ENCODE measurements at places on chromosomes 5 and 9.

DNA sequence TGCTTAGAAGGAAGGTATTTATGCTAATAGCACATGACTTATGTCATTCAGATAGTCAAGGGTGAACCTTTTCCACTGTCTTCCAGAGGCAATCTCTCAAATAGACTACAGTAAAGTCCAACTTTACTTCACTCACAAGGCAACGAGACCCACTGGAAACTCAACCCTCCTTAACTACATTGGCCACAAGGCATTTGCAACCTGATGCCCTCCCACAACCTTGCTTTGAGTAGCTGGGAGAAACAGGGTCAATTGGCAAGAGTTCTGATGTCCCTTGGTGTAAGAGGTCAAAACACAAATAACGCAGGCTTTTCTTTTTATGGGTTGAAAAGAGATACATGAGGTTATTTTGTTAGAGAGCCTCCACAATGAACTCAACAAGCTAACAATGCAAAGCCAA is 6.1 kb downstream of the GAS1 start:
- DNase-seq = no peak

GRCh38 chr9:7238247-7238637 is 480.5 kb downstream of the KDM4C start:
- no peak for DNase-seq

DNA sequence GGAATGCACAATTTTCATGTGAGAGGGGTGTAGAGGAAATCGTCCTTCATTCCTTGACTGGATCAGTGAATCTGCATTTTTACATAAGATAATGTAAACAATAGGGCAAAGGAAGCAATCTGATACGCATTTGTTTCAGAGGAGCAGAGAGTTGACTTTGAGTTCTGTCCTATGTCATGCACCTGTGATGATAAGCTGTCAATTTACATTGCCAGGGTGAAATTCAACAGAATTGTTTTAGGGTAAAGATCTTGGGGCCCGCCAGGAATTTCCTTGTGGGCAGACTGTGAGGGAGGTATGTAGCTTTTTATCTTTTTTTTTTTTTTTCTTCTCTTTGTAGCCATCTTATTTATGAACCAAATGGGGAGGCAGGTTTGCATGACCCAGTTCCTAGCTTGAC is 58.3 kb upstream of the LARP1 start:
- DNase-seq = no peak

- DNase-seq = no peak
Measured at GRCh38 chr9:74527718-74528117, 30.6 kb downstream of the RORB start.

- no peak for DNase-seq
Measured at GRCh38 chr5:25552871-25553481, 908.2 kb upstream of the CDH10 start.

DNA sequence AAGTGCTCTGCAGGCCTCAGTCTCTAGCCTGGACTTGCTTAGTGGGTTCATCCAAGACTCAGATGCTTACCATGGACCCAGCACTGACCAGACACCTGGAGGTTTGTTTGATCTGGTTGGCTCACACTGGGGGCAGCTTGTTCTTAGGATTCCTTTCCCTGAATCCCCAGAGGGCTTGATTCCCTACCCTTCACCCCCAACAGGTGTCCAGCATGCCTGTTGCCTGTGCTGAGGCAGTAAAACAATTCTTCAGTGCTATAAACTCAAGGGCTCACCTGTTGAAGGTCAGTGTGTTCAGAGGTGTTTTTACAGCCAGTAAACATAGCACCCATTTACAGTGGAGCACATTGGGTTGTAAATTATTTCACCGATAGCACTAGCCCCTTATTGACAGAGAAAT is 123.8 kb upstream of the KLF4 start:
- DNase-seq = no peak

DNA sequence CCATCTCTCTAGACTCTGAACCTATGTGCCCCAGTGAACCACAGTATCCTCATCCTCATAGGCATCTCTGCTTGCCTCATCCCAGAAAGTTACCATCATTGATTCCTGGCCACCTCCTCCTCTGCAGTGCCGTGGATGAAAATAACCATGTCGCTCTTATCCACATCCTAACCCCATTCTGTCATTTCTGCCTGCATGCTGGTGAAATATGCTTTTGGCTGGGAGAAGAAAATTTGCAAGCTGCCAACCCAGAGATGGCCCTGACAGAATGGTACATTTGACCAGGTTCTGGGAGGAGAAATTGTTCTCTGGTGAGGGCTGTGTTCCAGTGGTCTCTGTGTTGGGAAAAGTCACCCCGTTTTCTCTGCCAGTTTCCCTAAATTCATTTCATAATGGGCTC is 149.7 kb downstream of the NMUR2 start:
- DNase-seq = no peak

GRCh38 chr5:94157704-94158539 is 416.5 kb upstream of the POU5F2 start:
- DNase-seq = no peak

DNA sequence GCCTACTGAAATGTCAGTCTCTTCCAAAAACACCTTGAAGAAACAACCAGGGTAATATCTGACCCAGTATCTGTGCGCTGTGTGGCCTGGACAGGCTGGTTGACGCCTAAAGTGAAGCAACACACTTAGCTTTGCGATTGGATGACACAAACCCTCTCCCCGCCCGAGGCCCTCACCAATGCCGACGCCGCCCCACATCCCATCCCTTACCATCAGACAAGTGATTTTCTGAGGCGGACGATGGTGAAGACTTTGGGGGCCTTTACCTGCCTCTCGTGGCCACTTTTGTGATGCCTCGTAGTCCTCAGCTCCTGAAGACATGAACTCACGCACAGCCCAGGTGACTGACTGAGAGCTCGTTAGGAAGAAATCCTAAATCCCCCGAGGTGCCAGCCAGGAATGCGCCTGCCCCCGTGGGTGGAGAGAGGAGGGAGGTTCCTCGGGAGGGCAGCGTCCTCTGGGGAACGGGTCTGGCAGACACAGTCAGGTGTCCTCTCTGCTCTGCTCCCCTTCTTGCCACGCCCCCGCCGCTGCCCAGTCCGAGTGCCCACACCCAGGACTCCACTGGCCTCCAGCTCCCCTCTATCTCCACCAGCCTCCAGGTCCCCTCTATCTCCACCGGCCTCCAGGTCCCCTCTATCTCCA is 31.0 kb upstream of the RXRA start:
- no peak for DNase-seq

- no peak for DNase-seq
Measured at GRCh38 chr9:134707031-134707680, 65.6 kb downstream of the COL5A1 start.

DNA sequence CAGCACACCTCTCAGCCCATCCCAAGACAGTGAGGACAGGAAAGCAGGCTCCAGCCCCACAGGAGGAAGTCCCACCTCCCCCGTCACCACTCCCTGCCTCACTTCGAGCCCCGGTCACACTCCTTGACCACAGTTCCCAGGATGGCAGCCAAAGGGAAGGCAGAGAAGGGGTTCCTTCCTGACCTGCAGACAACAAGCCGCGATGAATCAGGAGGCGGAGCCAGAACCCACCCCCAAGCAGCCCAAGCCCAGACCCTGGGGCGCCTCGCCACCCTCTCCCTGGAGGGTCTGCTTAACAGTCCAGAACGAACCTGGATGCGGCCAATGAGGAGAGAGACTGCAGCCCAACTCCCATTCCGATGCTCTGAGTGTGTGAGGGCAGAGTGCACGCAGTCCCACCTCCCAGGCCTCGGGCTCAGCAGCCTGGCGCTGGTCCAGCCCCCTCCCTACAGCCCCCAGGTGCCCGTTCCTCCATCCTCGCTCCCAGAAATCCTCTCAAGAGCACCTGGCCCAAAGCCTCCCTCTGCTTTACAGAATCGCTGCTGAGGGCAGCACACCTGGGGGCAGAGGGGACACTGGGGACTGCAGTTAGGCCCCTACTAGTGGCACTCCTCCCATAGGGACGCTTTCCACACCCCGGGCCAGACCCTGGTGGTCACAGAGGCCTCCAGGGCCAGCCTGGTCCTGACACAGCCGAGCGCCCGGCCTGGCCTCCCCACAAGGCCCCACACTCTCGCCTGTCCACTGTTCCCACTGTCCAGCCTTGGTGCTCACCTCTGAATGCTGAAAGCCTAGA is 69.6 kb upstream of the LRRTM2 start:
- no peak for DNase-seq

- DNase-seq = peak; percentile 8
Measured at GRCh38 chr5:25568989-25569625, 924.3 kb upstream of the CDH10 start.

DNA sequence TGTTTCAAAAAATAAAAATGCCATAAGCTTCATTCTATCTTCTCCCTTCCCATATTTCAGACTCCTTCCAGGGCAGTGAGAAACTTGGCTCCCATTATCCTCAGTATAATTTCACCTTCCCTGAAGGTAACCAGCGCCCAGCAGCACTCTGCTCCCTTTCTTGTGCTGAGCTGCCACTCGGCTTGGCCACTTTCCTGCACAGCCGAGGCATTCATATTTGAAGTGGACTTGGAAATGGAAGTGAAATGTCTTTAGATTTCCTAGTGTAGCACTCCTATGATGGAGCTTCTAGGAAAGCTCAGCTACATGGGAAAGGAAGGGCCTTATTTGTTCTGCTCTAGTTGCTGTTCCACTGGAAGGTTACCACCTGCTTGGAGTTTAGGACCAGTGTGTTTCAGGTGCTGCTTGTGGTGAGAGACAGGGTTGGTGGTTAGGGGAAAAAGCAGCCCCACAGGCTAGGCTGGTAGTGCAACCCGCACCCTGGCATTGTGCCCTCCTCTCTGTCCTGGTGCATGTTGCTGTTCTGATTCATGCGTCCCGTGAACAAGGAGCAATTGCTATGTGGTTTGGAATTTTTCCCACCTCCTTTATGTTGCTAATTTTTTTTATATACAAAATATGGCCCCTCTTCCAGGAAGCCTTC is 53.8 kb downstream of the RAD23B start:
- no peak for DNase-seq

DNA sequence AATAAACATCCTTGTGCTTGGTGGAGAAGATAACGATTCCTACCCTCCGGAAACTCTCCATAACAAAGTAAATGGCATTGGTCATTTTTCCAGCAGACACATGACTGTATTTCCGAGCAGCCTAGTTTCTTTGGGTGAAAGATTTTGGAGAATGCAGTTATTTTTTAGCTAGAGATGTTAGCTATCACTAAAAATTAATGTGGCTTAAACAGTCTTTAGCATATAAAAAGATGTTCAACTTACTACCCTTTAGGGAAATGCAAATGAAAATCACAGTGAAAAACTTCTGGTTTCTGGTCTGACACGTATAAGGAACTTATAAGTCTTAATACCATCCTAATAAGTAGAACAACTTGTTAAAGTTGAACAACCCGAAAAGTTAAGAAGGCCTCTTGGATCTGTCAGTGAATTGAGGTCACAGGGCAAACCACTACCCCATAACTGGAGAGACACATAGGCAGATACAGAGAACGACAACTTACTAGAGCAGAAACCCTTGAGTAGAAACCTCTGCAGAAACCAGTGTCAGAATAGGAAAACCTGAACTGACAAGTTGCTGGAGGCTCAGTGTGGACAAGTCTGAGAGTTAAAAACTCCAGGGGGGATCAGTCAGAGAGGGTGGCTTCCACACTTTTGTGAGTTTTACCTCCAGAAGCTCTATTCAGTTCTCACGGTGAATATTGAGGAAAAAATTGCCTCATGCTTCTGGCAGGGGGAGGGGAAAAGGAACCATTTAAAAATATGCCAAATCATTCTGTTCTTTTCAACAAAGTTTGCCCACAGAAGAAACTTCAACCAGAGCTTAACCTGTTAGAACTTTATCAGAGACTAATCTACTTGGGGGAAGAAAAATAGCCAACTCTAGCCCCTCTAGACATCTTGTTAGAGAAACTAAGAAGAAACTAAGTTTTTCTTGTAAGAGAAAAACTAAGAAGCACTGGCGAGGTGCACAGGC is 325.2 kb upstream of the RPS23 start:
- no peak for DNase-seq

GRCh38 chr5:61744690-61745619 is 412.9 kb downstream of the ZSWIM6 start:
- no peak for DNase-seq

GRCh38 chr9:15374825-15375224 is 47.9 kb upstream of the SNAPC3 start:
- no peak for DNase-seq

GRCh38 chr9:126235336-126236243 is 91.0 kb upstream of the MVB12B start:
- no peak for DNase-seq

GRCh38 chr5:68289498-68289897 is 73.9 kb downstream of the PIK3R1 start:
- DNase-seq = no peak

DNA sequence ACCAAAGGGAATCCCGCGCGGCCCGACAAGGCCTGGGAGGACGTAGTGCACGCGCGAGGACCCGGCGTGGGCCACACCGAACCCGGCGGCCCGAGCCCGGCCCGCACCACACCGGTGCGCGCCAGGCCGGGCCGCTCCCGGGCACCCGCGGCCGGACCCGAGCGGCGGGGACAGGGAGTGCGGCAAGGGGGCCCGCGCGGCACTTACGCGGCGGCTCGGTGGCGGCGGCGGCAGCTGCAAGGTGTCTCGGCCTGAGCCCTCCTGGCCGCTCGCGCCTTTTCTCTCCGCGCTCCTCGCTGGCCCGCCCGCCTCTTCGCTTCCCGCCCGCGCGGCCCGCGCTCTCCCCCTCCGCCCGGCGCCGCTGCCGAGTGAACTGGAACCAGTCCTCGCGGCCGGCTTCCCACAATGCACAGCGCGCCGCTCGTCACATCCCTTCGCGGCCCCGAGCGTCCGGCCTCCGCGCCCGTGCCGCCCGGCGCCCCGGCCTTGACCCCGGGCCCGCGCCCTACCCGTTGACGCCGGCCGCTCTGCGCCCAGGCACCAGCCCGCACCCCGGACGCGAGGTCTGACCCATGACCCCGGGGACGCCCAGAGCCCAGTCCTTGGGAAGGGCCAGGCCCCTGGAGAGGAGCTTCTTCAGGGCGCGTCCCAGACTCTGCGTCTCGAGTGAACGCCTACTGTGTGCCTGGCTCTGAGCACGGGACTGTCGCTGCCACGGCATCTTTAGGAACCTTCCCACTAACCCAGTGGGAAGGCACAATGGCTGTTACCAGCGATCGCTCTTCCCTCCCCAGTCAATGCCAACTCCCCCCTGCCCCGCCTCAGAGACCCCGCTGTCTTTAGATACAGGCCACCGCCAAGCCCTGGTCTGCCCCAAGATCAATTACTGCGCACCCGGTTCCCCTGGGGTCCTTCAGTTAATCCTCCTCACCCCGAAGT is at the start of gene MACROH2A1:
Gene MACROH2A1 (minus strand): TSS at position 377 of the 939 bp plus-strand sequence. CDS start 10,138 bp downstream, outside the sequence.
- peak; percentile 78 for DNase-seq

GRCh38 chr9:93264338-93265125 is 80.6 kb downstream of the WNK2 start:
- no peak for DNase-seq
